ENCODE measurements at places on chromosomes 16 and 17. TPM values are rescaled to one million over a fixed set of nuclear protein-coding genes. Genes with fewer than 3 reads are reported as not detected.

Gene NOMO2
- 209 TPM for total RNA-seq

Gene TMEM92
- total RNA-seq, result 0.99 TPM

DNA sequence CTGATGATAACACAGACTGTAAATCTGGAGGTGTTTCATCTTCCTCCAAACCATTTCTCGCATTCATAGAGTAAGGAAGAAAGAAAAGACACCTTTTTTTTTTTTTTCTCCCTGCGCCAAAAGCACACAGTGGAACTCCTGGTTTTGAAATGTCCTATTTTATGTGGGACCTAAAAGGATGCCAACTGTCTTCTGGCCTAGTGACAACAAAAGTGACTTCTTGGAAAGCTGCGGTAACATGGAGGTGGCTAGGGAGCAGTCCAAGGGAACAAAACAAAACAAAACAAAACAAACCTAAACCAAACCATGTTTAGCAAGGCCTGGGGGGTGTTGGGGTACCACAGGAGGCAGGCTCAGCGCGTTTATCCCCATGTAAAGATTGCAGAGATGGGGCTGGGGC lies 174.8 kb downstream of the XYLT1 start:
- DNase-seq, result peak; percentile 32

Gene PRSS33
- not detected for total RNA-seq

DNA sequence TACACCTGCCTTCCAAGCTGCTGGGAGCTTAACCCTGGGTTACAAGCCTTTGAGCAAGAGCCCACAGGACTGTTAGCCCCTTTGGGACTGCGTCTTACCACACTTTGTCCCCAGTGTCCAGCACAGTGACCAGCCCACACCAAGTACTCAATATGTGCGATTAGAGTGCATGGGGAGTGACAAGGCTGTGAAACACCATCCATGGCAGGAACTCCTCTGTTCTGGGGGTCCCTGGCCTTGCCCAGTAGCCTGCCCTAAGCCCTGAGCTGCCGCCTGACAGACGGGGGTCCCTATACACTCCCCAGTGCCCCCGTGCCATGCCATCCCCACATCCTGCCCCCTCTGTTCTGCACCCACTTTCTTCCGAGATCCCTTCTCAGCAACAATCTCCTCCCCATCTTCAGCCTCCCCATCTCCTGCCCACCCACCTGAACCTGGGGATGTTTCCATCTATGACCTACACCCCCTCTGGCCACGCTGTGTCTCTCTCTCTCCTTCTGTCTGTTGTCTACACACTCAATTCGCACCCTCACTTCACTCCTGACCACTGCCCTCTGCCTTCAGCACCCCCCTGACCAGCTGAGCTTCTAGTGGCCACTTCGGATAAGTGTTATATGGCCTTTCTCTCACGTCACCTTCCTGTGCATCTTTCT lies 112.9 kb upstream of the SMURF2 start:
- DNase-seq, result no peak

- no peak for DNase-seq
These were observed 7.7 kb downstream of the HSDL1 start for GRCh38 chr16:84137287-84137686.

GRCh38 chr16:85396879-85397871 lies 215.9 kb upstream of the GSE1 start:
- DNase-seq, result no peak

GRCh38 chr16:28098171-28098958 lies 34.9 kb upstream of the GSG1L start:
- DNase-seq, result no peak

GRCh38 chr16:1080801-1081733 lies 8.5 kb downstream of the SSTR5 start:
- no peak for DNase-seq

Gene SDR42E1
- total RNA-seq, result 0.64 TPM
